Activated T-helper 17 cell treated with anti-CD3 and anti-CD28 coated beads, Interleukin-2, amount 50 U/mL, for 72 hours (primary cell): ENCODE measurements at places on chromosomes 5 and 9. TPM values are rescaled to one million over a fixed set of nuclear protein-coding genes. Genes with fewer than 3 reads are reported as not detected.
A peak's percentile ranks its signal among the peaks of the same experiment; 100 is the strongest.

Gene LCN1
- not detected for total RNA-seq

GRCh38 chr5:179865491-179866240 is 7.0 kb upstream of the MRNIP start:
- ATAC-seq, result no peak

GRCh38 chr5:139277171-139277570 is 16.4 kb upstream of the MATR3 start:
- ATAC-seq, result no peak

GRCh38 chr5:162603443-162604070 is 536.0 kb downstream of the GABRG2 start:
- ATAC-seq, result no peak

Gene IFNB1
- total RNA-seq, result not detected

DNA sequence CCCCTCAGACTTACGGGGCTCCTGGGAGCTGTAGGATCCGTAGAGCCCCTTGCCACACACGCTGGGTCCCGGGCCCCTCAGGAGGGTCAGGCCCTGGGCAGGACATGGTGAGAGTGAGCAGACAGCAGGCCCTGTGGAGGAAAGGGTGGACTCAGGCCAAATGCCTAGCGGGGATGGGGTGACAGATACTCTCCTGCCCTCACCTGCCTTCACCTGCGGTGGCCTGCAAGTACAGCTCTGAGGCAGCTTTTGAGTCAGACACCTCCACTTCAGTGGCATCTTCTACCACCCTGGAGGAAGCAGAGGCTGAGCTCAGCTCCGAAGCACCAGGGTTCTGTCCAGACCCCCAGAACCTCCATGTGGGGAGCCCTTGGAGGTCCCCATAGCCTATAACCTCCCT is 26.2 kb downstream of the SLC35A4 start:
- ATAC-seq, result no peak

Gene ACOT12
- total RNA-seq, result not detected

Gene FAM81B
- not detected for total RNA-seq

DNA sequence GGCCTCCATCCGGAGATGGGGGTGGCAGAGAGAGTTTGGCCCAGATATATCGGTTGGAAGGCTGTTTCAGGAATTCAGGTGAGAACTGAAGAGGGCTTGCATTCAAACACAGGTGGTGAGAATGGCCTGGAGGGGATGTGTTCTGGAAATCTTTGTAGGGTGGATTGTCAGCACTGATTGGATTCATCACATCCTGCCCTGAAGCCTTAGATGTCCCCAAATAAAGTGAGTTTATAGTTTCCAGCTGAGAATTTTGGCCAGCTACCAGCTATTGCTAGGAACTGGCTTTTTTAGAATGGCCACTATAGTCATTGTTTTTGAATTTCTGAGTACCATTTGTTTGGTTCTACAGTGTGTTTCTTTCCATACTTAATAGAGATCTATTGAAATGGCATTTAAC is 46.1 kb upstream of the ANKH start:
- ATAC-seq, result no peak

Gene ADCY2
- total RNA-seq, result not detected

Gene VCAN
- total RNA-seq, result 0.13 TPM

Gene COX7C
- 530 TPM for total RNA-seq

DNA sequence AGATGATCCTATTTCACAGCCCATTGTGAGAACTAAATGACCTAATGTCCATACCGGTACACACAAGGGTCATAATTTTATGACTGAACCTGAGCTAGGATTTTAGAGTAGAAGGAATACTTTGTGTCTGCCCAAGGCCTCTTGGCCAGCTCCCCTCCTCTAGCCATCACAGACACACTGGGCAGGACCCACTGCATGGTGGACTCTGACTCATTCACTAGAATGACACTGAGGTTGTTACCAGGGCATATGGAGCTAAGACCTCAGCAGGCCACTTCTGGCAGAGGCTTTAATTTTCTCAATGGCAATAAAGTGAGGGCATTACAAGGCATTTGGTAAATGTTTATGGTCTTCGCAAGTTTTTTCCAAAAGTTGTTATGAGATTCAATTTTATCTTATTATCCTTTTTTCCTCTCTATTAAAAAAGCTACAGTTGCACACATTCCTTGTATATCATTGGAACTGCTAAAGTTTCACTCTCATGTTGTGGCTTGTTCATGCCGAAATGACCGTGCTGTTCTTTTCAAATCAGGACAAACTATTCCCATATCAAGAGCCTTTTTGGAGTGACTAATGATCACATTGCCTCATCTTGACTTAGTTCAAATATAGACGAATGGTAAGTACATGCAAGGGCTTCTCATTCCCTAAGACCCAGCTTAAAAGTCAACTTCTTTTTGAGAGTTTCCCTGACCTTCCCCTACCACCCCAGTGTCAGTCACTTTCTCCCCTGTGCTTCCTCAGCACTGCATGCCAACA is 595.7 kb downstream of the ACTL7B start:
- no peak for ATAC-seq

Gene CCL28
- 11.4 TPM for total RNA-seq

Gene CCDC152
- 0.79 TPM for total RNA-seq

- ATAC-seq, result no peak
These were observed 126.3 kb upstream of the ASTN2 start for GRCh38 chr9:117541181-117541580.

DNA sequence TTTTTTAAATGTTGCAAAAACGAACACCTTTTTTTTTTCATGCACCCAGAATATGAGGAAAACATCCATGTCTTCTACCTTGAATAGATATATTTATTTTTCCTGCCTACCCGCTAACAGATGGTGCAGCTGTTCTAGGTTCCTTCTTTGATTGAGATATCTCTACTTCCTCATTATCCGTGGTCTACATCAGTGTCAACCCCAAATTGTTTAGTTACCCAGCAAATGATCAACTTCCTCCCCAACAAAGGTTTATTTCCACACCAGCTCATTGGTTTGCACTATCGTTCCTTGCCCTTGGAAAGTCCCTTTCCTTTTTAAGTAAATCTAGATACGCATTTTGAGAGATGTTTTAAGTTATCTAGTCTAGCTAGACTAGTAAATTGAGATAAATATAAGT is 166.4 kb downstream of the PRR16 start:
- ATAC-seq, result no peak

Gene EQTN
- total RNA-seq, result not detected

Gene TAF11L6
- total RNA-seq, result not detected

- peak; percentile 34 for ATAC-seq
These were observed 24.8 kb upstream of the OTP start for GRCh38 chr5:77663090-77663863.

GRCh38 chr9:15139469-15139868 is 167.5 kb downstream of the TTC39B start:
- no peak for ATAC-seq
